ENCODE measurements at places on chromosomes 1 and 21. TPM values are rescaled to one million over a fixed set of nuclear protein-coding genes. Genes with fewer than 3 reads are reported as not detected.
A peak's percentile ranks its signal among the peaks of the same experiment; 100 is the strongest.

- H3K27ac ChIP-seq, result no peak overlapping the region
- no peak for DNase-seq
- no peaks in the 10 kb centered on the region for H3K36me3 ChIP-seq
- H3K4me1 ChIP-seq, result no peaks in the 10 kb centered on the region
Observed at GRCh38 chr1:158951956-158952355, 20.6 kb downstream of the PYHIN1 start.

Gene UAP1
- total RNA-seq, result 88.8 TPM

DNA sequence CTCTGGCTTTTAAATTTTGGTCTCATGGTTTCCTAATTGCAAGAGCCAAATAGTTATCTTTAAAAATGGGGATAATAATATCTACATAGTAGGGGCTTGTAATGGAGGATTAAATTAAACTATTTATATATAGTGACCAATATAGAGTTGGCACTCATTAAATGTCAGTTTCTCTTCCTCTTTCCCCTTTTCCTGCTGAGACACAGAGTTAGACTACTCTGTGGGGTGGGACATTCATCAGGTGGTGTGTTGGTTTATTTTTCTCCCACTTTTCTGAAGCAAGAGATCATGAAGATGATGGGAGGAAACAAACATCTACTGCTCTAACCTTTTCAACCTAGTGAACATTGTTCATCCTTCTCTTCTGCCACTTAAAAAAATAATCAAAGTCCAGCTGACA lies 17.3 kb upstream of the RAP1A start:
- H3K27me3 ChIP-seq, result no peaks in the 10 kb centered on the region
- H3K36me3 ChIP-seq, result no peaks in the 10 kb centered on the region
- H3K4me3 ChIP-seq, result no peak overlapping the region
- H3K4me1 ChIP-seq, result peaks cover 14% of the 10 kb centered on the region
- DNase-seq, result no peak
- no peak overlapping the region for H3K27ac ChIP-seq

GRCh38 chr1:211735208-211736170 lies 60.1 kb upstream of the NEK2 start:
- H3K4me1 ChIP-seq, result peaks cover 19% of the 10 kb centered on the region
- no peaks in the 10 kb centered on the region for H3K36me3 ChIP-seq
- H3K27me3 ChIP-seq, result no peaks in the 10 kb centered on the region
- DNase-seq, result peak; percentile 88
- H3K4me3 ChIP-seq, result no peak overlapping the region

Gene CACNA1E
- 0.07 TPM for total RNA-seq

- no peaks in the 10 kb centered on the region for H3K36me3 ChIP-seq
- H3K4me1 ChIP-seq, result no peaks in the 10 kb centered on the region
- peak overlapping the region; percentile 49 for H3K27ac ChIP-seq
- peak; percentile 95 for DNase-seq
- no peaks in the 10 kb centered on the region for H3K27me3 ChIP-seq
- no peak overlapping the region for H3K4me3 ChIP-seq
Observed at GRCh38 chr1:66182551-66183178, 351.3 kb upstream of the SGIP1 start.

- no peak for DNase-seq
- H3K27me3 ChIP-seq, result peaks cover 26% of the 10 kb centered on the region
- H3K4me3 ChIP-seq, result no peak overlapping the region
- H3K4me1 ChIP-seq, result peaks cover 3% of the 10 kb centered on the region
- no peak overlapping the region for H3K27ac ChIP-seq
- H3K36me3 ChIP-seq, result no peaks in the 10 kb centered on the region
Observed at GRCh38 chr1:156390469-156391365, 21.7 kb downstream of the RHBG start.

- peaks cover 4% of the 10 kb centered on the region for H3K27me3 ChIP-seq
- H3K36me3 ChIP-seq, result no peaks in the 10 kb centered on the region
- H3K4me1 ChIP-seq, result no peaks in the 10 kb centered on the region
- H3K27ac ChIP-seq, result no peak overlapping the region
- no peak for DNase-seq
Observed at GRCh38 chr1:2101531-2101930, 51.3 kb downstream of the PRKCZ start.

DNA sequence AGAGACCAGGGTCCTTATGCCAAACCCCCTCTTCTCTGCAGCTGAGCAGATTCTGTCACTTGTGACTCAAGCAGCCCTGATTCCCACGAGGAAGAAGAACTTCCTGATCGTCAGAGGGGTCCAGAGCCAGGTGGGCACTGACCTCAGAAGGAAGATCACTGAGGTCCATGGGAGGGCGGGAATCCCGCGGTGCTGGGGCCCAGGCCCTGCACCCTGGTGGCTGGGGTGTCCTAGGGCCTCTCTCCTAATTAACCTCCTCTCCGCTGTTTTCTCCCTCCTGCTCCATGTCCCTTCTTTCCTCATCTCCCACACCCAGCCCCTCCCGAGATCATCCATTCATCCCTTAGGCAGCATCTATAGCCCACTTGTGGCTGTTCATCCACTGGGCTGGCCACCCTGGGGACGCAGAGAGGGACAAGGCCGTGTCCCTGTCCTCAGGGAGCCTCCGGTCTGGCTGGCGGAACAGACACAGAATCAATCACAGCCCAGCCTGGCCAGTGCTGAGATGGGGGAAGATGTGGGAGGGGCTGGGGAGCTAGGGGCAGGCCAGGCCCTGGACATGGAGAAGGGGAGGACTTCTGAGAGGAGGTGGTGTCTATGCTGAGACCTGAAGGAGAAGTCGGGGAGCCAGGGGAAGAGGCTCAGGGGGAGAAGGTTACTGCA lies 638.3 kb downstream of the MATN1 start:
- peaks cover 29% of the 10 kb centered on the region for H3K4me1 ChIP-seq
- H3K36me3 ChIP-seq, result no peaks in the 10 kb centered on the region
- H3K27ac ChIP-seq, result peak overlapping the region; percentile 76
- no peak overlapping the region for H3K4me3 ChIP-seq
- no peak for DNase-seq
- no peaks in the 10 kb centered on the region for H3K27me3 ChIP-seq

DNA sequence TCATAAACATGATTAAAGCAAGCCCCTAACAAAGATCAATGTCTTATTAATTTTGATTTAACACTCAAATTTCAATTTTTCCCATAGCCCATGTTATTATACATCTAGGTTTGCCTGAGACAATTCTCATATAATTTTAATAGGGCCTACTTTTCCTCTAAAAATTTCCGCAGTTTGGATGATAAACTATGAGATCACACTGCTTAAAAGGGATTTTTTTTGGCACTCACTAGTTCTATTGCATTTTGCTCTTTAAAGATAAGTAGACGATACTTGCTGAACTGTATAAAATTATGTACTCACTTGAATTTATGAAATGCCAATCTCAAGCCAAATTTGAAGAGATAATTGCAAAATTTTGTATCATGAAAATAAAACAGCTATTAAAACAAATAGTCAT lies 480.4 kb upstream of the ZRANB2 start:
- peak overlapping the region; percentile 4 for H3K27ac ChIP-seq
- no peak overlapping the region for H3K4me3 ChIP-seq
- no peaks in the 10 kb centered on the region for H3K27me3 ChIP-seq
- H3K36me3 ChIP-seq, result no peaks in the 10 kb centered on the region
- peak; percentile 32 for DNase-seq

Gene BTBD19
- total RNA-seq, result 30.6 TPM

DNA sequence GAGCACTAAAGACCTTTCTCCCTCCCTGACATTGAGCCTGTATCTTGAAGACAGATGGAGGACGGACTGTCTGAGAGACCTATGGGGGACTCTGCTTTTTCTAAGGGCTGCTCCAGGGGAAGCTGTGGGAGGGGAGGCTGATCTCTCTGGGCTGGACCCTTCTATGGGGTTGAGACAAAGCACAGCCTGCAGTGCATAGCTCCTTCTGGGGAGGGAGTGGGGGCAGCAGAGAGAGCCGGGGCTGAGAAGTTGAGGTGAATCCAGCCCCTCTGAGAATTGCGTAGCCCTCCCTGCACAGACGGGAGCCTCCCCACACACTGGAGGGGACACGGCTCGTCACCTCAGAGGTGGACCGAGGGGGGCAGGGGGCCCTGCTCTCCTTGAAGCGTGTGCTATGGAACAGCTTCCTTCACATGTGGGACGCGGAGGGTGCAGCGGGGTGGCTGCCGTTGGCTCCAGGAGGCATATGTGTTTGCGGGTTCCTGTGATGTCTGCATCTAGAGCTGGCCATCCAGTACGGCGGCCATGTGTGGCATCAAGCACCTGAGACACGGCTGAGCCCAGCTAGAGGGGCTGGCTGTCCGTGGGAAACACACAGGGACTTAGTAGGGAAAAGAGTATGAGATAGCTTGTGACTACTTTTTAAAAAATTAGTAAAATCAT lies 299.1 kb downstream of the CAMTA1 start:
- DNase-seq, result no peak
- no peaks in the 10 kb centered on the region for H3K36me3 ChIP-seq
- no peak overlapping the region for H3K4me3 ChIP-seq
- no peak overlapping the region for H3K27ac ChIP-seq

Gene CDCA8
- 4.2 TPM for total RNA-seq

- H3K27me3 ChIP-seq, result no peaks in the 10 kb centered on the region
- H3K4me3 ChIP-seq, result no peak overlapping the region
- DNase-seq, result peak; percentile 97
- H3K36me3 ChIP-seq, result no peaks in the 10 kb centered on the region
- peaks cover 28% of the 10 kb centered on the region for H3K4me1 ChIP-seq
- H3K27ac ChIP-seq, result peak overlapping the region; percentile 44
Observed at GRCh38 chr21:41482301-41482700, 25.7 kb downstream of the TMPRSS2 start.

Gene DISC1
- total RNA-seq, result 9.1 TPM

- DNase-seq, result no peak
- peaks cover 18% of the 10 kb centered on the region for H3K27me3 ChIP-seq
- H3K36me3 ChIP-seq, result no peaks in the 10 kb centered on the region
Observed at GRCh38 chr1:115710859-115711624, 57.5 kb downstream of the CASQ2 start.

- no peaks in the 10 kb centered on the region for H3K36me3 ChIP-seq
- no peak overlapping the region for H3K4me3 ChIP-seq
- no peak for DNase-seq
- H3K4me1 ChIP-seq, result no peaks in the 10 kb centered on the region
Observed at GRCh38 chr1:37719572-37720195, 27.4 kb downstream of the CDCA8 start.

GRCh38 chr1:38915352-38915948 lies 26.2 kb downstream of the RHBDL2 start:
- H3K4me1 ChIP-seq, result no peaks in the 10 kb centered on the region
- no peak overlapping the region for H3K4me3 ChIP-seq
- H3K36me3 ChIP-seq, result no peaks in the 10 kb centered on the region
- H3K27ac ChIP-seq, result no peak overlapping the region
- no peak for DNase-seq
- H3K27me3 ChIP-seq, result no peaks in the 10 kb centered on the region

Gene AIRE
- total RNA-seq, result not detected

Gene FGR
- total RNA-seq, result 0.17 TPM

DNA sequence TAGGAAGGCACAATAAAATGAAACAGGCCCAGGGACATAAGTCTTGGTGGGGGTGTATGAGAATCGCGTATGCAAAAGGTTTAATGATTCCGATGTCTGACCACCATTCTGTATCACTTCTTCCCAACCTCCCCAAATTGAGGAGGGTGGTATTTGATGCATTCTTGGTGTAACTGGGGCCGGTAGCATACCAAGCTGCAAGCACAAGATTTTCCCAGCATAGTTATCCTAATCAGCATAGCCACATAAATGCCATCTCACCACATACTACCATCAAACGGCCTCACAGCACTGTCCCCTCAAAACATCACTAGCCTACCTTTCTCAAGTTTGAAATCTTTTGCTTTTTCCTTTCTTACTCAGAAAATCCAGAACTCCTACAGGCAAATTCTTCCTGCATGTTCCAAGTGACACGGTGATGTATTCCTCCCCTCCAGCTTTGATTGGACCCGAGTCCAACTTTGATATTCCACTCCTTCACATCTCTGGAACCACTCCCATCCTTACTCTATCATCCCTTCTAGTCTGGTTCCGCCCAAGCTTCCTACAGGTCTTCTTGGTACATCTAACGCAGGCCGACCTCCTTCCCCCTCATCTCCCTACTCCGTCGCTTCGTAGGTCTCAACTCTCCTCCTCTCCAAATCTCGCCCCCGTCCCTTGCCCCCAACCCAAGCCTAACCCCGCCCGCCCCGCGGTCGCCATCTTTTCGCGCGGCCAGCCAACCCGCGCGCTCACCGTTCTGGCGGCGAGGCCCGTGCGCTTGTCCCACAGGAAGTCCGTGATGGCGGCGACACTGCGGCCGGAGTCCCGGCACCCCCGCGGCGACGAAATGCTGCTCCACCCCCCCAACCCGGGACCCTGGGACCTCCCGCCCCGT lies 600 bp downstream of the CLK2 start:
- H3K36me3 ChIP-seq, result peaks cover 32% of the 10 kb centered on the region
- DNase-seq, result peak; percentile 63
- peaks cover 20% of the 10 kb centered on the region for H3K4me1 ChIP-seq
- peak overlapping the region; percentile 81 for H3K4me3 ChIP-seq
- no peaks in the 10 kb centered on the region for H3K27me3 ChIP-seq

Gene SPATA1
- total RNA-seq, result 1.4 TPM

- no peaks in the 10 kb centered on the region for H3K27me3 ChIP-seq
- no peak for DNase-seq
Observed at GRCh38 chr21:25614441-25614840, 7.2 kb upstream of the MRPL39 start.

Gene LMX1A
- total RNA-seq, result not detected

- no peaks in the 10 kb centered on the region for H3K36me3 ChIP-seq
- H3K4me3 ChIP-seq, result no peak overlapping the region
- no peak overlapping the region for H3K27ac ChIP-seq
- DNase-seq, result no peak
- peaks cover 5% of the 10 kb centered on the region for H3K4me1 ChIP-seq
Observed at GRCh38 chr1:225666495-225666894, 13.6 kb upstream of the ENAH start.

Gene AUNIP
- 2.1 TPM for total RNA-seq

DNA sequence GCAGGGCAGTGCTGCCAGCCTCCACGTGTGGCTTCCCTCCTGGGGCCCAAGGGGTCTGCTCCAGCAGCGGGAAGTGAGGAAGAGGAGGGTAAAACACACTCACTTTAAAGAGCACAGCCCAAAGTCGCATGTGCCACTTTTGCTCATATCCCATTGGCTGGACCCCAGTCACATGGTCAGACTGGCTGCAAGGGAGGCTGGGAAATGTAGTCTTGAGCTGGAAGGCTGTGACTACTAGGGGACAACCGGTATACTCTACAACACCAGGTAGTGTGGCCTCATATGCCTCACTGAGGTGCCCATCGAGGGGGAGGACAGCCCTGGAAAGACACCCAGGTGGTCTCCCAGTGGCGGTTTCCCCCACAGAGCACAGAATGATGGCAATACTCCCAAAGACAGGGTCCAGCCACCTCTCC lies 45.2 kb downstream of the CAMK2N1 start:
- no peaks in the 10 kb centered on the region for H3K36me3 ChIP-seq
- H3K27ac ChIP-seq, result no peak overlapping the region
- no peak overlapping the region for H3K4me3 ChIP-seq
- DNase-seq, result peak; percentile 18
- no peaks in the 10 kb centered on the region for H3K4me1 ChIP-seq

- H3K4me1 ChIP-seq, result no peaks in the 10 kb centered on the region
- no peak overlapping the region for H3K4me3 ChIP-seq
- H3K27me3 ChIP-seq, result peaks cover 5% of the 10 kb centered on the region
Observed at GRCh38 chr1:115765091-115765490, 3.4 kb downstream of the CASQ2 start.
